ENCODE measurements at places on chromosomes 3 and 15.

DNA sequence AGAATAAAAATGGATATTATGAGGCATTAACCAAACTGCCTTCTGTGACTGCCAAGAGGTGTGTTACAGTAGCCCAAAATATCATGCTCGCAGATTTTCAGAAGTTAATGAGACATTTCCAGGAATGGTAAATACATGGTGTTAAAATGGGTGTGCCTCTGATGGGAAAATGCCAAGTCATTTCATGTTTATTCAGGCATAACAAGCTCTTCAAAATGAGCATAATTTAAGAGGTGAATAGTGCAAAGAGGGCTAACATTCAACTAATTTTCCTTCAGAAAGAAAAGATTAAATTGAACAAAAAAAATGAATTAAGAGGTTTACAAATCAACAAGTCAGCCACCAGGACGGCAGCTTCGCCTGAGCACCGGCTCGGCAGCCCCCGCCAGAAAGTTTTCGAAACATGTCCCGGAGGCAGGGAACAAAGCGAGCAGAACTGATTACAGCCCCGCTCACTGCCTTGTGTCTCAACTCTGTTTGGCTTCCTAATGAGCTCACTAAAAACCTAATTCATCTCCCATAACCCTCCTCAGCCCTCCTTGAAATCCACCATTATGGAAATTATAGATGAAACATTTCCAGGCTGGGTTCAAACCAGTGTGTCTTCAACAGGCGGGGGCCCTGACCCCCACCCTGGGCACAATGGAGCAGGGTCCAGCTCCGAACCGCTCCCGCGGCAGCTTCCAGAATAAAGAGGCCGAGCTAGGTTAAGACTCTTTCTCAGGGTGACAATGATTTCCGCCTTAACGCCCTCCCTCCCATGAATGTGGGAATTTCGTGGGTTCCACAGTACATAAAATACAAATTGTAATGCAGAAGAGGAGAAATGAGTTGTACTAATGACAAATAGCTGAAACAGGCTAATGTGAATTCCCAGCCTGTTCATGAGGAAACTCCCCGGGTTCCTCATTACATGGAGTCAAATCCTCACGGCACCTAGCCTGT lies 43.9 kb downstream of the MEIS2 start:
- no peak for DNase-seq

DNA sequence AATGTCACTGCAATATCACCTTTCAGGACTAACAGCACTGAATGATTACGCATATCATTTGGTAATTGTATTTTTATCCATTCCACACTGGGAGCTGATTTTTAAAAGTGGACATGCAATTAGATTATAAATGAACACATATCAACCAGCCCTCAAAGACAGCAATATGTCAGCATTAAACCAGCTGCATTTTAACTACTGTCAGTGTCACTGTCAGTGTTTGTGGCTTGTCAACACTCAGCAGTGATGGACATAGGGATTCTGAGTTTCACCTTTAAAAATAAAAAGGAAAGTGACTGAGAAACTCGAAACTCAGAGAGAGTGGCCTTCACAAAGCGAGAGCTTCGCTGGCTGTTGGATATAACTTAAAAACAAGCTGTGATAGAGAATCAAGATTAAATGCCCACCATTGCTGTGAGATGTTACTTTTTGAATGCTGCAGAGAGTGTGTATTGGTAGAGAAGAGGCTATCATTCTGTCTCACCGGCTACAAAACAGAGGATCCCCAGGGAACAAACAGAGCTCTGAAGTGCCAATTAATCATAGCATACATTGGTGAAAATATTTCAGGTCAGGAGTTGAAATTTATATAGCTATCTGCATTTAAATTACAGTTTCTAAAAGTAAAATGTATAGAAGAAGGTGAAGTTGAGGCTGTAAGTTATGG lies 635.8 kb downstream of the SQOR start:
- no peak for DNase-seq

GRCh38 chr3:182829761-182830405 lies 36.6 kb downstream of the ATP11B start:
- DNase-seq: no peak

DNA sequence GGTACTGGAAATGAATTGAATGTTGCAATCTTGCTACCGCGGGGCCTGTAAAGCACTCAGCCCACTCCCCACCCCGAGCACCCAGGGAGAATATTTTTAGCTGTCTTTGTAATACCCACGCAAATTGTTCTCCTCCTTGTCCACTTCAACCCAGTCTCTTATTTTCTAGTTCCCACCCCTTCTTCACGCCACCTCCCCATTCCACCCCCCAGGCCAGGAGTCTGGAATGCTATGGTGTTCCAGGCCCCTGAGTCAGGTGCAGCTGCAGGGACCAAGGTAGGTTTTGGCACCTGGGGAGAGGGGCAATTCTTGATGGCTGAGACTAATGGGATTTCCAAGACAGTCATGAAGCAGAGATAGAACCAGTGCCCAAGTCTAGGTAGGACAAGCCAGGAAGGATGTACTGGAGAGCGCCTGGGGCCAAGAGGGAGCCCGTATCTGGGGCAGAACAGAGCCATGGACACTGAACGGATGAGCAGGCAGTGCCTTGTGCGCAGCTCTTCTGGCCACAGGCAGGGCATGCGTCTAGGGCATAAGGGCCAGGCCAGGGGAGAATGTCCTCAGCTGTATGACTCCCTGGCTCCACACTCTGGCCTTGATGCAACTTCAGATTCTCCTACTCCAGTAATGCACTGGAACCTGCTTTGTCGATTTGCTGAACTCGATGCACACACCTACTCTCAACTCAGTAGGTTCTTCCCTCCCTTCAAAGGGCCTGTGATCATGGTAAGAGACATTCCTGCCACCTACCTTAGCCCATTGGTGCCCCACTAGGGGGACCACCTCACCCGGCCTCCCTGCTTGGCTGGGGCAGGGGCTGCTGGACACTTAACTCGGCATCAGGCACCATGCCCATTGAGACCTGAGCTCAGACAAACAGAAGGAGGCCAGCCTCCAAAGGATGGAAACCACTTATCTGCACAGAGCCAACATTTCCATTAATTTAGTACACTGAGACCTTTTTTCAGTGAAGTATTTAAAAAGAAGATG lies 34.6 kb upstream of the MAGEF1 start:
- DNase-seq: no peak

GRCh38 chr3:25511972-25512721 lies 84.1 kb downstream of the RARB start:
- no peak for DNase-seq

DNA sequence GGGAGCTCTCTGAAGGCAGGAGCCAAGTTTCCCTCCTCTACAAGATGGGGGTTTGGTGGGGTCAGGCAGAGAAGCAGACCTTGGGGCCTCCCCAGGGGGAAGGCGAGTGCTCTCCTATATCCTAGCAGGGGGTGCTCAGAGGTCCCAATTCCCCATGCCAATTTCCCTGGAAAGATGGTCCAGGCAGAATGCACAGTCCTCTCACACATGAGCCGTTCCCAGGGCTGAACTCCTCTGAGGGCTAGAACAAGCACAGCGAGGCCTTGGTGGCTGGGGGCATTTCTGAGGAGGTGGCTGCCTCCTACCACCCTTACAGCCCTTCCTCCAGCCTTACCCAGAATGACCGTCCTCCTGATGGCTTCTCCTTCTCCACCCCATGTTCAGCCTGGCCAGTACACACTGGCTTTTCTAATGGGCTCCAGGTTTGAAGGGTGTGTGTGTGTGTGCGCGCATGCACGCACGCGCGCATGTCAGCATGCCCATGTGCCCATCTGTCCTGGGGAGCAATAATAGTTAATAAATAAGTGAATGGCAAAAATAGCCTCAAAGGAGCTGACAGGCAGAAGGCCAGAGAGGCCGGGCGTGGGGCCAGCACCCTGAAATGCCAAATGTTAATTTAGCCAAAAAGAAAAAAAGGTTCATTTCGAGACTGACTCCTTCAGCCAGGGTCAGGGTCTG lies 24.4 kb downstream of the ADCY5 start:
- no peak for DNase-seq

DNA sequence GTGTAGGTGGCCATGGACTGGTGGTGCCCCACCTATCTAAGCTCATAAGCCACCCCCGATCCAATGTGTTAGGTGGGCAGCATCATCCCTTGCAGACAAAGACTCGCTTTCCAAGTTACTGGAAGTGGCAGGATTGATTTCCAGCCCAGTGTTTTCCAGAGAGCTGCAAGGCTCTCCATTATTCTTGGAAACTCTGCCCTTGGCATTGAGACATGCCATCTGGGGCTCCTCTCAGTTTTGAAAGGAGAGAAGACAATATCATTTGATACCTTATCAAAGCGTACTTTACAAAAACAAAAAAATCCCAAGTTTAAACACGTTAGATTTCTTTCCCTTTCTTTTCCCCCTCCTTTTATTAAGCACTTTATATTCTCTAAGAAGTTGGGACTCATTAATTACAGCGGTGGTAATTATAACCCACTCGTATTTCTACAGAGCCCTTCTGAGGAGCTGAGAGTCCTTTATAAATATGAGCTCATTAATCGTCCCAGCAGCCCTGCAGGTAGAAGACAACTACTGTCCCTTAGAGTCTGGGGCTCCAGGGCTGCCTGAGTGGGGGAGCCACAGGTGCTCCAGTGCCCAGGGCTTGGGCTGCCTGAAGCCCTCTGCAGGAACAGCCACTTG lies 226.1 kb downstream of the TLE3 start:
- DNase-seq: no peak

DNA sequence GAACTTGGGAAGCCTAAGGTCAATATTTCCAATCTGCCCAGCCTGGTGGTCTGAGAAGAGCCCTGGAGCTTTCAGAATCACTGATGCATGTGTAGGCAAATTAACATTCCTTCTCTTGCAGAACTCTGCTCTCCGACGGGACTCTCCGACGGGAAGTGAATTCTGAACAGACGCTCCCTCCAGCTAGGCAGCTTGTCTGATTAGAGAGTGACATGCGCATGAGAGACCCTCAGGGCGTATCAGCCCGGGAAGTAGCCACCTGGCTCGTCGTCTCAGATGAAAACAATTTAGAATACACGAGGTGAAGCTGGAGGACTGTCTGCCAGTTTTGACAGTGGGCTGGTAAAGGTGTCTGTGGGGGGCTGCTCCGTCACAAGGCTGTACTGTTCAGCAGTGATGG lies 103.1 kb downstream of the DGKG start:
- no peak for DNase-seq

DNA sequence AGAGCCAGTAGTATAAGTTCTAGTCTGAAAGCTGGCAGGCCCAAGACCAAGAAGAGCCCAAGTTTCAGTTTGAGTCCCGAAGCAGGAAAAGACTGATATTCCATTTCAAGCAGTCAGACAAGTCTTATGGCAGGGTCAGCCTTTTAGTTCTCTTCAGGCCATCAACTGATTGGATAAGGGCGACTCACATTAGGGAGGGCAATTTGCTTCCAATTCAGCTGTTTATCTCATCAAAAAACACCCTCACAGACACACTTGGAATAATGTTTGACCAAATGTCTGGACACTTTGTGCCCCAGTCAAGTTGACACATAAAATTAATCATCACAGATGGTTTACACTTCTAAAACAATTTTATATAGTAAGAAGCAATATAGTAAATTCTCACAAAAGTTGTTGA lies 69.7 kb downstream of the UBE2E2 start:
- DNase-seq: no peak

DNA sequence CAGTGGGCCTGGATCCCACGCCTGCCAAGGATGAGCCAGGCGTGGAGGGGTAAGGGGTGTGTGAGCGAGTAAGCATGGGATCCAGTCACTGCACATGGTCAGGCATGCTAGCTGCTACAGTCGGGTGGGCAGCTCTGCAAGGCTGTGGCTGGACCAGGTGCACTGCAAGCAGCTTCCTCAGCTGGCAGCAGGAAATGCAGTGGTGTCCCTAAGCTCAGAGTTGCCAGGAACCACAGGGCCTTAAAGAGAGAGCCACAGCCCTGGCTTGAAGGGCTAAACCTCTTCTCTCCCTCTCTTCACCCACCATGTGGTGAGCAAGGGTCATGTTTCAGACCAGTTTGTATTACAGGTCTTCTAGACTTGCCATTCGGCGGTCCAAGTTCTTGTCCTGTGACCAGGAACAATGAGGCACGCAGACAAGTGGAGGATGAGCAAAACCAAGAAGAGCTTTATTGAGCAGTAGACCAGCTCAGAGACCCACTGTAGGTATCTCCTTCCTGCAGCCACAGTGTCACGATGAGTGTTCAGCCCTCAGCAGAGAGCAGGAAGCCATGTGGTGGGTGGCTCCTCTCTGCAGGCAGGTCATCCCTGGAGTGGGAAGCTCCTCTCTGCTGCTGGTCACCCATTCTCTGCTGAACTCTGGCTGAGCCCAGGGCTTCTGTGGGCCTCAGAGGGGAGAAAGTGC lies 511.9 kb downstream of the PYDC2 start:
- no peak for DNase-seq

- DNase-seq: peak; percentile 95
These were observed 46.8 kb downstream of the PDHB start for GRCh38 chr3:58386626-58387365.

DNA sequence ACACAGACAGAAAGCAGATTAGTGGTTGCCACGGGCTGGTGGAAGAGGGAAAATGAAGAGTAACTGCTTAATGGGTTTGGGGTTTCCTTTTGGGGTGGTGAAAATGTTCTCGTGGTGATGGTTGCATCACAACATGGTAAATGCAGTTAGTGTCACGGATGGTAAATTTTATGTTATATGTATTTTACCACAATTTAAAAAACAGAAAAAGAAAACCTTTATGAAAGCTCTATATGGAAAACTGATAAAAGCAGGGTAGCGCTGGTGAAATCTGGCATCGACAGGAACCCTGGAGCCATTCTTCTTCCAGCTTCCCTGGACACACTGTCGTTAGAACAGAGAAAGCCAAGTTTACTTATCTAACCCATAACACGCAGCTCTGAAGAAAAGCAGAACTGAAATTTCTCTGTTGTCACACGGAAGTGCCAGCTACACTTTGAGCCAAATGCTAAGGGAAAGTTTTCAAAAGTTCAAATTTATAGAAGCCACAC lies 287.7 kb upstream of the NR2F2 start:
- DNase-seq: no peak

GRCh38 chr3:127221446-127222035 lies 28.6 kb downstream of the PRR23E start:
- no peak for DNase-seq

DNA sequence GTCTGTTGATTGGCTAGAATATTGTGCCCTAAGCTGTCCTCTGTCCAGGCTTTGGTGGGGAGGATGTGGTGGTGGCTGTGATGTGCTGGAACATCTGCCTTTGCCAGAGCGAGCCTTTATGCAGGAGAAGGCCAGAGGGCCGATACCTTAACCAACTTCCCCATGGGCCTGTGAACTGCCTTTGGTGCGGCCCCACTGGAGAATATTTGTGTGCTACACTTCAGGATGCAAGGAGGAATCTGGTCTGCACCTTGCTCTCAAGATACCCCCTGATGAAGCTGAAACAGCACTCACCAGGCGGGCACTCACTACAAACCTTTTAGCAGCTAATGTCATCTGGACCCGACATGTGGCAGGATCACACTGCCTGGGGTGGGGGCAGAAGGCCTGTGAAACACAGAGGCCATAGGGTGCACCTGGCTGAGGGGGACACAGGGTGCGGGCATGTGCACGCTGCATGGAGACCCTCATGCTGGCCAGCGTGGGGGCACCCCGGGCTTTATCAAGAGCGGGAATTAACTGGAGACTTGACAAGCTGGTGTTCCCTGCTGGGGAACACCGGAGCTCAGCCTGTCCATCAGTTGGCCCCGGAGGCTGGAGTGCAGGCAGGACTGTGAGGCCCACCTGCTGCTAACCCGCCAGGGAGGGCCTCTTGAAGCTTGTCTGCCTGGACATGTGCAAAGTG lies 16.4 kb downstream of the PRR23E start:
- no peak for DNase-seq

GRCh38 chr3:125121246-125122010 lies 65.6 kb upstream of the HEG1 start:
- DNase-seq: no peak
